ENCODE measurements at places on chromosomes 16 and 17.
A peak's percentile ranks its signal among the peaks of the same experiment; 100 is the strongest.

- DNase-seq = no peak
Observed at GRCh38 chr17:38510421-38511149, 82.3 kb downstream of the ARHGAP23 start.

GRCh38 chr16:56824331-56824730 lies 40.7 kb upstream of the SLC12A3 start:
- peak; percentile 64 for DNase-seq

GRCh38 chr16:47036201-47036600 lies 62.7 kb upstream of the DNAJA2 start:
- no peak for DNase-seq

- no peak for DNase-seq
Observed at GRCh38 chr17:29119265-29119664, 60.9 kb downstream of the MYO18A start.

All from NCI-H2081 (cell line).